ENCODE measurements at places on chromosomes 12 and 14.

GRCh38 chr12:82855872-82856271, 169.2 kb downstream of the TMTC2 start:
- no peak for DNase-seq

DNA sequence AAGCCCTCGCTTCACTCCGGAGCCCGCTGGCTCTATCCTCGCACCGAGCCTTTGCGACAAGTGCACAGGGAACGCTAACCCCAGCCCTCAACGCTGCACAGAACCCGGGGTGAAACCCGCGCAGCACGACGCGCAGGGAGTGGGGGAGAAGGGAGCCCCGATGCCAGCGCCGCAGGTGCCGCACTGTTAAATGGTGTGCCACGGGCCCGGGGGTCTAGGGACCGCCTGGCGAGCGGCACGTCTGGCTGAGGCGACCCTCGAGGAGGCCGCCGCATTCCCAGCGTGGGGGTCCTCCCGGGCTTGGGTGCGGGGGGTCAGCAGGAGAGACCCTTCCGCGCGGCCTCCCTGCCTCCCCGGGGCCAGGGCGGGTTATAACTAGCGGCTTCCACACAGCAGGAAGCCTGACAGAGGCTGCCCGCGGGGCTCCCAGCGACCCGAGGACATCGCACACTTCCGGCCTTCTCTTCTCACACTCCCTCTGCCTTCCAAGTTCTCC, 23.8 kb upstream of the LRTM2 start:
- DNase-seq, result peak; percentile 59

DNA sequence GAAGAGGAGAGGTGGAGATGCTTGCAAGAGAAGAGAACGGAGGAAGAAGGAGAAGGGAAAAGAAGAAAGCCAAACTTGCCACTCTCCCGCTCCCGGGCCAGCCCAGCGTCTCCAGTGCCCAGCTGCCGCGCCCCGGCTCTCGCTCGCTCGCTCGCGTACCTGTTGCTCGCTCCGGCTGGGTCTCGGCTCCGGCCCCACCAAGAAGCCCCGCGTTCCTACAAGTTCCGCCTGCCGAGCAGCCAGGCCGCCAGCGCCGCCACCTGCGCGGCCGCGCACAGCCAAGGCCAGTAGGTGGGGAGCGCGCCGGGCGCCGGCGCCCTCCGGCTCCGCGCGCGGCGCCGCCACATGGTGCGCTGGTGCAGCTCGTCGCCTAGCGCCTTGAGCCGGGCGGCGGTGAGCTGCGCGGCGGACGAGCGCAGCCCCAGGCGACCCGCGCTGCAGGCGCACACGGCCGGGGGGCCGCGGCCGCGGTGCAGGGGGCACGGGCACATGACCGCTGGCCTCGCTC, 370 bp downstream of the HRK start:
- DNase-seq, result peak; percentile 56

DNA sequence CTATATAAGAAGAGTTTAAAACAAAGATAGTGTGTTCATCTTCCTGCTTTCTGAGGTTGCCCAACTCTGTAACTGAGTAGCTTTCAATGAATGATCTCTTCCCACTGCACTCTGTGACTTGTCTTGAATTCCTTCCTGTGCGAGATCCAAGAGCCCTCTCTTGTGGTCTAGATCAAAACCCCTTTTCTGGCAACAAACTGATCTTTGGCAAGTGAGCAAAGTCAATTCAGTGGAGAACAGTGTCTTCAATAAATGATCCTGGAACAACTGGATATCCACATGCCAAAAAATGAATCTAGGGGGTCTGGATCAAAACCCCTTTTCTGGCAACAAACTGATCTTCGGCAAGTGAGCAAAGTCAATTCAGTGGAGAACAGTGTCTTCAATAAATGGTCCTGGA, 8.5 kb downstream of the CFAP54 start:
- no peak for DNase-seq

DNA sequence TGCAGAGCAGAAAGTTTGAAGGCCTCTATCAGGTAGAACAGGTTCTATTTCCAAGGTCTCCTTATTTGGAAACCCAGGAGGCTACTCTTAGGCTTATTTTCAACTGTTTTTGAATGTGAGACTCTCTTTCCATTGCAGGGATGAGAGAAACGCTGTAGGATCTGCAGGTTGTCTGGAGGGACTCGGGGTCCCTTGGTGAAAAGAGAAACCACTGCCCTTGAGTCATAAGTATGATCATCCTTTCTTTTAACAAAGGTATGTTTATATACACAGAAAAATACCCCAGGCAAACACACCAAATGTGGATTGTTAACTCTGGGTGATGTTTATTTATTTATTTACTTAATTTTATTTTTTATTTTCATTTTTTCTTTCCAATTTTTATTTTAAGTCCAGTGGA, 57.8 kb upstream of the MAX start:
- DNase-seq, result no peak

All from EL (cell line).